ENCODE measurements at places on chromosomes 1 and 21.
A peak's percentile ranks its signal among the peaks of the same experiment; 100 is the strongest.

DNA sequence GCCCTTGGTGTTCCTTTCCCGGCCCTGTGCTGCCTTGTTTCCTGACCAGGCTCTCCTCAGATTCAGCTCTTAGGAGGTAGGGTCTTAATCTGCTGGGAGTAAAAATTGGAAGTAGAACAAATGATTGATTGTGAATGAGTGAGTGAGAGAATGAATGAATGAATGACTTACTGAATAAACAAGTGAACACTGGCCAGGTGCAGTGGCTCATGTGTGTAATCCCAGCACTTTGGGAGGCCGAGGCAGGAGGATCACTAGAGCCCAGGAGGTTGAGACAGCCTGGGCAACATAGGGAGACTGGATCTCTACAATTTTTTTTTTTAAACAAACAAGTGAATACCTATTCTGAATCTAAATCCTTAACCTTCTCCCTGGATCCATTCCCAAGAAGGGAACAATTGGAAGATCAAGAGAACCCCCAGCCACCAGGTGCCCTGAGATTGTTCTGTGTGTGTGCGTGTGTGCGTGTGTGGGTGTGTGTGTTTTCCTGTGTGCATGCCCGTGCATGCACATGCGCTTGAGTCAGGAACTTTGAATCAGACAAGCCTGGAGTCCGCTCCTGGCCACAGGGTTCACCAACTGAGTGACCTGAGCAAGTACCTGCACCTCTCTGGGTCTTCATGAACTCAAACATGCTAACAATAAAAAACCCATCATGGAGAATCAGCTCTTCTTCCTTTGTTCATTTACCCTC is 24.3 kb upstream of the CITED4 start:
- DNase-seq, result no peak

GRCh38 chr1:11611638-11612327 is 42.4 kb downstream of the FBXO2 start:
- DNase-seq, result no peak

DNA sequence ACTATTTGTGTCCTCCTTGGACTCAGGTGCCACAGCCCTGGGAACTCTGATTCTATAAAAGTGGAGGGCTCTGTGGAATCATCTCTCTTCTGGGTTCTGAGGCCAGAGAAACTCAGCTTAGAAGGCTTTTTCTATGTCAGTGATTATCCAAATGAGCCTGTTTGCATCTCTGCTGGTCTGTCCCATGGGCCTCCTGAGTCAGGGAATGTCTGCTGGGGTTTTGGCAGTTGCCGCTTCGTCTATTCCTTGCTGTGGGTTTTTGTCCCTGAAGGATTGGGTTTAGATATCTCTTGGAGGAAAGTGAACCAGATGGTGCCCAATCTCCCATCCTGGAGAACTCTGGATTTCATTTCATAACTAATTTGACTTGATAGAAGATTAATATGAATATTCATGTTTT is 297.6 kb downstream of the HHAT start:
- DNase-seq, result no peak

DNA sequence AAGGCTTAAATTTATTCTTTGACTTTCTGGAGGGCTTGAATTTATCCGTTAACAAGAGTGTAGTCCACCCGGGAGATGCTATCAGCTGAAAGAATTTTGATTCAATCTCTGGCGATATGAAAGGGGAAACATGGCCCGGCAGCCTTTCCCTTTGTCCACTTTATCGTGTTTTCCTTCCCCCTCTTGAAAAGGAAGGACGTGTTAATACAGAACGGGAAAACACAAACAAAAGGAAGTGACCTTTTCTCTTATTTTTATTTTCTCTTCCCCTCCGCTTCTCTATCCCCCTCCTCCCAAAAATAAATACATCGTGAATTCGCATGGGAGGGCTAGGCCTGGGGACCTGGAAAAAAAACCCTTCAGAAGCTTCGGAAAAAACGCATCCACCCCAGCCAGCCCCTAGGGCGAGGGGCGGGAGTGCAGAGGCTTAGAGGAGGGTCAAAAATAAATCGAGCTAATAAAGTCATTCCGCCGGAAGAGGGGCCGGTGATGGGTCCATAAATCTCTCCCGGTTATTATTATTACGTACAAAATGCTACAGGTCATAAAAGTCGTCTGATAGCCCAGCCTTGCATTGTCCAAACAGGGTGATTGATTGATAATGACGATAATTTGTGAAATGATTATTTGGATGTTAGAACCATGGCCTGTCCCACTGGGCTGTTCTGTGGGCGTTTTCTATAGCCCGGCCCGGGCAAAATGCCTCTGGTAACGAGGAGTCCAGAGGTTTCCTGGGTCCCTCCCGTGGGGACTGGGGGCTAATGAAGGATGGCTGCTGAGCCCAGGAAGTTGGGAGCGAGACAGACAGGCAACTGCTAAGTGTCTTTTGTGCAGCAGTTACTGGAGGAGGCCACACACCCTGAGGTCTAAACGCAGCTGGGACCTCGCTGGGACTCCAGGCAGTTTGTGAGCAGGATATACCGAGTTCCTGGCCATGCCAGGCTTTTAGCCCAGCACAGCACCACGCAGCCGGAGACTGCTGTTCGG is 179.4 kb downstream of the PRDM16 start:
- no peak for DNase-seq

- peak; percentile 45 for DNase-seq
Observed at GRCh38 chr1:245079021-245079609, 75.7 kb upstream of the KIF26B start.

DNA sequence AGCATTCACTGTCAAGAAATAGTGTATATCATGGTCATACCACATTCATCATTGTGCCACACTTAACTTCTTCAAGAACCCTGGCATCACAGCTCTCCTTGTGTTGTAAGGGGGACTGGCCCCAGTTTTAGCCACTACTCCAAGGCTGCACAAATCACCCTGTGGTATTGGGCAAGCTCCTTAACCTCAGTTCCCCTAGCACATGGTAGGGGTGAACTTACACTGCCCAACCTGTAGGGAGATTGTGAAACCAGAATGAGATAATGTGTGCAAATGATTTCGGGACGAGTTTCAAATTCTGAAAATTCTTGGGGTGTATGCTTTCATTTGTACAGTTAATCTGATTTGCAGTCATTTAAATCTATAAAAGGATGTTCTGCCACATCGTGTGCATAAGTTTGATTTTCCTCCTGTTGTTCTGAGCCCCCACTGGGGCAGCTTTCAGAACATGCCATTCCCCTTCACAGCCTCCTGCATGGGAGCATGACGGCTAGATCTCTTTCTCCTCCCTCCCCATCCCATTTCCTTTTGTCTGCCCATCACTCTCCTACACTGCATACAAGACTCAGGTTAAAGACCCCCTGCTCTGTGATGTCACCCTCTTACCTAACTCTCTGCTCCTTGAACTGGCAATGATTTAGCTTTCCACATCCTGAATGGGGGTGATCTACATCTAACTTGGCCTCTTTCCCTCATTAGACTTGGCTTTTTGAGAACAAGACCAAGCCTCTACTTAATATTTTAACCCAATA is 290.3 kb downstream of the CHRM3 start:
- no peak for DNase-seq

DNA sequence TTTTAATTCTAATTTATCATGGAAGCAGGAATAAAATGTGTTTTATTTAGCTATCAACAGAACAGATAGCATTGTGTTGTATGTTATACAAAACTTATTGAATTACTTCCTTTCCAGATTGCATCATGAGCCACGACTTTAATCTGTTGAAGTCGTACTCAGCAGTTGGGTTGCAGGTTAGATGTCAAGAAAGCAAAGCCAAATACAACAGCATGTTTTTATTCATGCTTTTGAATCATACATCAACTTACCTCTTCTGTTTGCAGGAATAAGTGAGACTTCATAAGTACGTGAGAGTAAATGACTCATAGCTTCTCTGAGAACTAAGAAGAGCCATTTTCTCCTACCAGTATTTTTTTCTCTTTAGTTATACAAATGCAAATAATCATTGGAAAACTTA is 110.8 kb upstream of the ADGRL4 start:
- DNase-seq, result no peak

DNA sequence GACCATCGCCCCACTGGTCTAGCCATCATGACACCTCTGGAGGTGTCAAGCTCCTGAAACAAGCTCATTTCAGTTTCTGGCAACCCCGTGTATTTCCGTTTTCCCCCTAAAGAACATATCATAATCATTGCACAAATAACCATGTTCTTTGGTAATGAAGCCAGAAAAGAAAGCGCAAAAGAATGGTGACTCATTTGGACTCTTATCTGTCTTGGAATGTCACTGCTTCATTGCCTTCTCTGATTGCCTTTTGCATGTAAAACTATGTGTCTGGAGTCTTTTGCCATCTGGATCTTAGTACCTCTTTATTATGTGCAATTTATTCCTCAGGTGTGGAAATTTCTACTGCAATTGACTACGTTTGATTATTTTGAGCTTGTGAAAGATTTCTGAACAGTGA is 110.5 kb downstream of the COLGALT2 start:
- peak; percentile 29 for DNase-seq

DNA sequence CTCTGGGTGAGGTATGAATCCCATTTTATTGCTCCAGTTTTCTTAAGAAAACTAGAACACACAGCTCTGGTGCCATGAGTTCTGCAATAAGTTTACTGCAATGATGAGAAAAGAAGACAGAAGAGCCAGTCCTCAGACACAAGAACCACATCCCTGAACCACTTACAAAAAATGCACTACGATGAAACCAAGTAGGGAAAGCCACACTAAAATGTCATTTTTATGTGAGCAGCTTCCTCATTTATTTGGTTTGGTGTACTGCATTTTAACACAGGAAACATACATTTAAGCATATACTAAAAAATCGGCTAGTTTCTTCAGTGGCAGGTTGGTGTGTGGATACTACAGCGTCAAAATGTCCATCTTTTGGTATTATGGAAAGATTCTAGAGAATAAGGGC is 95.9 kb downstream of the PTPN14 start:
- no peak for DNase-seq

- DNase-seq, result no peak
Observed at GRCh38 chr1:218430822-218431221, 85.7 kb downstream of the TGFB2 start.

- peak; percentile 91 for DNase-seq
Observed at GRCh38 chr21:26842974-26843932, 2.0 kb downstream of the ADAMTS1 start.

DNA sequence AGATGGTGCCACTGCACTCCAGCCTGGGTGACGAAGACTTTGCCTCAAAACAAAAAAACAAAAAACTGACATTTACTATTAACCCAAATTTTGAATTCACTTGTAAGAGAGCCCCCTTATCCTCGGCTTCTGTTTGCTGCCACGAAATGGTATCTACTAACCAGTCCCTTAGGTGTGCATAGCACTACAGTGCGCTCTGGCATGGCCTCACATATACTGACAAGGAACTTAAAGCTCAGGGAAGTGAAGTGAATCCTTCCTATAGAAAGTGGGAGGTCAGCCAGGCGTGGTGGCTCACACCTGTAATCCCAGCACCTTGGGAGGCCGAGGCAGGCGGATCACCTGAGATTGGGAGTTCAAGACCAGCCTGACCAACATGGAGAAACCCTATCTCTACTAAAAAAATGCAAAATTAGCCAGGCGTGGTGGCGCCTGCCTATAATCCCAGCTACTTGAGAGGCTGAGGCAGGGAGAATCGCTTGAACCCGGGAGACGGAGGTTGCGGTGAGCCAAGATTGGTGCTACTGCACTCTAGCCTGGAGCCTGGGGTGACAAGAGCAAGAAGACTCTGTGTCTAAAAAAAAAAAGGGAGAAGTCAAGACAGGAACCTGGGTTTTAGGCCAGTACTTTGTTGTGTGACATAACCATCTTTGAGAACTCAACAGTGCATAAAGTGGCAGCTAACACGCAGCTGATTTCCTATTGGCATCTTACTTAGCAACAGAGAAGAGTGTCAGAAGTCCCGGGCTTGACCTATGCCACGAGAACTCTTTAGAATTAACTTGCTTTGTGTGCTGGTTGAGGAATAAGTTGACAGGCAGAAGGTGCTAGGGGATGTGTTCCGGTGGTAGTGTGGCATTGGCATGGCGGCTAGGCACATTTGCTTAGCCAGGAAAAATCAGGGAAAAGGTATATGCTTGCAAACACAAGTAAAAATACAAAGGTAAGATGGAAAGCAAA is 16.8 kb downstream of the ERRFI1 start:
- no peak for DNase-seq

- DNase-seq, result no peak
Observed at GRCh38 chr1:83029050-83029449, 969.9 kb downstream of the TTLL7 start.

GRCh38 chr1:152459596-152460528 is 45.8 kb upstream of the CRNN start:
- peak; percentile 39 for DNase-seq

DNA sequence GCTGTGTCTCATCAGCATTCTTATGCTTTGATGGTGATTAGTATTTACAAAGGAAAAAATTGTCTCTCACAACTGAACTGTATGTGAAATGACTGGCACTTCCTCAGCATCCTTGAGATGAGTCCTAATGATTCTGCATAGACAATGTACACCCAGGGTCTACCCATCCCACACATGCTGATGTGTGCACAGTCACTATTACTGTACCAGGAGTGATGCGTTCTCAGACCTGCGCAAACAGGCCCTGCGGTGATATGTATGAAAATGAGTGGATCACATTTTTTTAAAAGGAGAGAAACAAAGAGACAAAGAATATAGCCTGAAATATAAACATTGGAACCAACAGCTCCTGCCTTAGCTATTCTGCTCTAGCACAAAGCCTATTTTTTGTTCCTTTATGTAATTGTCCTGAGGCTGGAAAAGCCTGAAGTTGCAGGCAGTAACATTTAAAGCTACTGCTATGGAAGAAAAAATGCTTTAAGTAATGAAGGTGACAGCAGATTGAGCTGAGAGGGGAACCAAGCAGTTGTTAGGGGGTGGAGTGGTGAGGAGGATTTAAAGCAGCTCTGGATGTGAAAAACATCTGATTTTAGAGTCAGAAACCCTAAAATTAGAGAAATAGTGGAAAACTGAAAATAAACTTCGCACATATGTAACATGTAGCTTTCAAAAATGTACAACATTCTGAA is 5.5 kb downstream of the RCAN1 start:
- DNase-seq, result no peak

DNA sequence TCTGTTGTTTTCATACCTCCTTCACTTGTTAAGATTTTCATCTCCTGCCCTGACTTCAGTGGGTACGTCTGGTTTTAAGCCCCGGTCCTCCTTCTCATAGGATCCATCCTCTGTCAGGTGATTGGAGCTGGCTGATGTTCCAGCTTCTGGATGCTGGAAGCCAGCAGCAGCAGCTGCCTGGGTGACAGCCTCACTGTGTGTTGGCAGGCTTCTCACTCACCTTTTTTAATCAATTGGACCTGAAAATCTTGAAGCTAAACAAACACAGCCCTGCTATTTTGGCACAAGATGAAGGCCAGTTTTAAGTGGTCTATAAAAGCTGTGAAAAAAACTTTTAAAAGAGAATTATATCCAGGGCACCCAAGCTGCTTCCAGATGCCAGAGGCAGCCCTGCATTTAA is 181.0 kb downstream of the DISC1 start:
- no peak for DNase-seq

DNA sequence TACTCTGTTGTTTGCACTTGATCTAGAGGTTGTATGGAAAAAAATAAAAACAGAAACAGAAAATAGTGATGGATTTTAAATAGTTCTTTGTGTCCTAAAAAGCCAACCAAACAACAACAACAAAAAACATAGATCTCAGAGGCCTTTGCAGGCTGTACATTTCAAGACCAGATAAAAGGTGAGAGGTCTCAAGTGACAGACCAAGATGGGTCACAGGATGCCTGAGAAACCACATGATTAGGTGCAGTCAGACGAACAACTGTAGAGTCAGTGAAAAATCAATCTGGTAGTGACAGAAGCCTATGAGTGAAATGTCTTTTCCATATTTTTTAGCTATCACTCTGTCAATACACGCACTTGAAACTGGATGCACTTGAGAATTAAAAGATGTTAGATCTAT is 193.5 kb upstream of the SAMSN1 start:
- no peak for DNase-seq
